ENCODE measurements at places on chromosomes 5 and 9. TPM values are rescaled to one million over a fixed set of nuclear protein-coding genes. Genes with fewer than 3 reads are reported as not detected.

DNA sequence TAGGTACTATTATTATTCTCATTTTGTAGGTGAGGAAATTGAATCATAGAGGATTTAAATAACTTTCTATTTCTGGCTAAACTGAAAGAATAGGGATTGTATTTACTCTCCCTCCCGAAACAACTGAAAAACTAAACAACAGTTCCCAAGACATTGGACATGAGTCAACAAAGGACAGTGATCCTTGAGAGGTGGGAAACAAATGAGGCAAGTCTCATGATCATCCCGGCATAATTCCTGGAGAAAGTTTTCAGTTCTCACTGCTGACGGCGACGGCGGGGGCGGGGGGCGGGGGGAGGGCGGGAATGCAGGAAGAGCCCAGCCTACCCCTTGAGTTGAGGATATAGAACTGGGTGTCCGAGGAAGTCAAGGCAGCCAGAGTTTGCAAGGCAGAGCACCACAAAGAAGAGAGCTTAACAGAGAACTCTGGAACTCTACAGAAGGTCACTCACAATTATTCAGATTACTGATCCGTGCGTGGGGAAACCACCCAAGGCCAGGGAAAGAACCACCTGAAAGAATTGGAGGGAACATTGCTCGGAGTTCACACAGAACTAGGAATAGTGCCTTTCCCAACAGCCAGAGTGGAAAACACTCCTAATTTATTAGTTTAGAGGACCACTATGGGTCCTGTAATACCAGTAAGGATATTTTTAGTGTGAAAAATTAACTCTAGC, 27.4 kb upstream of the WHRN start:
- DNase-seq: no peak

PTGR1 gene
- 60.1 TPM for total RNA-seq

DNA sequence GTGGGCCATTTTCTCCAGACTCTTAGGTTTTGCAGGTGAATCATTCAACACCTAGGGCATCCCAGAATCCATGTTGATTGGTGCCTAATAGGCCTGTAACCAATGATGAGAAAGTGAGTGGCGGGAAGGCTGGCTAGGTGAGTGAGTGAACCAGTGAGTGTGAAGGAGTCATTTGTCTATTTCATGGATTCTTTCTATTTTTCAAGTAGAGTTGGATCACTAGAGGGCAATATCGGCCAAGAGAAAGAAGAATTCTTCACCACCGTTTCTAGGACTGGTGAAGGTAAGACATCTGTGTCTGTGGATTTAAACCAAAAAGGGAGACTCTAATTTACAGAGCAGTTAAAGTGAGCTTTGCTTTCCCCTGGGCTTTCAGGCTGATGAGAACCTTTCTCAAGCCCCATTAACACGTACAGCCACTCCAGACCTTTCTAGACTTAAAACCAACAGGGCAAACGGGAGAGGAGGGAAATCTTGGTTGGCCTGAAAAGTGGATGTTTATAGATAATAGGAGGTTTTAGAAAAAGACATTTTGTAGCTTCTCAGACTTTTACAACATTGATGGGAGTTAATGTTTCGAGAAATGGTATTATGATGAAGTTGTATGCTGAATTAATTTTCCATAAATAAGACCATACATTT, 114.3 kb upstream of the IL12B start:
- DNase-seq: peak; percentile 59

GRCh38 chr5:179533024-179533423, 17.3 kb upstream of the RUFY1 start:
- DNase-seq: no peak

DNA sequence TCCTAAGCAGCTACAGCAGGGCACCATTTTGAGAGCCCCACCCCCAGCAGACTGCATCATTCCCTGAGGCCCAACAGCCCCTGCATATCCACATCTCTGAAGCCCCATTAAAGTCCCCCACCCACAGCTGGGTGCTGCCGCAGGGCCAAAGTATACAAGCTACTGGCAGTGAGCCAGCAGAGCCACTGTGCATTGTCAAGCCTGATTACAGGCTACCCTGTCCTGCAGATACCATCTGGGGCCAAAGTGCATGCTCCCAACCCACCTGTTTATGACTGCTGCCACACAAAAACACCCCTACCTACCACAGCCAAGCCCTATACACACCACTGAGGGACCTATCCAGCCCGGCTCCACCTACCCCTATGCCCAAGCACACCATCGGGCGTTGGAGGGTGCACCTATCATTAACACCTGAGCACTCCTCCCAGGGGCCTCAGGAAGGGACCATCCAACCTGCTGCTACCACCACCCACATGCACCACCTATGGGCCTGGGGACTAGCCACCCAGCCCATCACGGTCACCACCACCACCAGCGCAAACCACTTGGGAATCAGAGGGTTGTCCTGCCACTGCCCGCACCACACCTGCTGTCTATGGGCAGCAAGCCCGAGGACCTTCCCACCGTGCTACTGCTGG, 105.0 kb downstream of the PLPP1 start:
- DNase-seq: no peak

Measured in urinary bladder (tissue), 4 donors.